T-helper 2 cell (primary cell): ENCODE measurements at places on chromosomes 6 and 20.

GRCh38 chr6:167735951-167736288 is 90.8 kb upstream of the AFDN start:
- DNase-seq: no peak

DNA sequence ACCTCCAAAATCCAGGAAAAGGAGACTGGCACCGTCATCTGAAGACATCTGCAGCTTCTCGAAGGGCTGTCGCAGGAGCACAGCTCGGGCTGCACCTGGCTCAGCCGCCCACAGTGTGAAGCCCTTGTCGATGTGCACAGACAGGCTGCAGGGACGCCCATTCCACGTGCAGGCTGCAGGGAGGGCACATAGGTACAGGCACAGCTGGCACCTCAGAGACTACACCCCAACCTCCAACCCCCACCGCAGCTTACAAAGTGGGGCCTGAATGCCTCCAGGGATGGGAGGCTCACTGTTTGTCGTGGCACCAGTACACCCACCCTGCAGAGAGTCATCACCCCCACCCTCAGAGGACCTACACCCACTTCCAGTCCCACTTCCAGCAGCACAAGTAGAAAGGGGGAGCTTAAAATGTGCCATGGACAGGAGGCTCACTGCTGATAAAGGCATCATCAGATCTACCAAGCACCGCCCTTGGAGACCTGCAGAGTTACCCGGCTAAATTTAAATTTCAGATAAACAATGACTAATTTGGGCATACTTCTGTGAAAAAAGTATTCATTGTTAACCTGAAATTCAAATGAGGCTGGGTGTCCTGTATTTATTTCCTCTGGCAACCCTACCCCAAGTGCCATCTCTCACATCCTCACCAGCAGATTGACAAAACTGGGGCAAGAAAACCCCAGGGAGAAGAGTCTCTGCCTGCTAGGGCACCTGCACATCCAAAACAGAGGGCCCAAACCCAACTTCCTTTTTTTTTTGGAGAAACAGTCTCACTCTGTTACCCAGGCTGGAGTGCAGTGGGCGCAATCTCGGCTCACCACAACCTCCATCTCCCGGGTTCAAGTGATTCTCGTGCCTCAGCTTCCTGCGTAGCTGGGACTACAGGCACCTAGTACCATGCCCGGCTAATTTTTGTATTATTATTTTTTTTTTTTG is 7.7 kb upstream of the CDK5RAP1 start:
- no peak for DNase-seq

- no peak for DNase-seq
These were observed 51.4 kb upstream of the BLCAP start for GRCh38 chr20:37579106-37579505.

DNA sequence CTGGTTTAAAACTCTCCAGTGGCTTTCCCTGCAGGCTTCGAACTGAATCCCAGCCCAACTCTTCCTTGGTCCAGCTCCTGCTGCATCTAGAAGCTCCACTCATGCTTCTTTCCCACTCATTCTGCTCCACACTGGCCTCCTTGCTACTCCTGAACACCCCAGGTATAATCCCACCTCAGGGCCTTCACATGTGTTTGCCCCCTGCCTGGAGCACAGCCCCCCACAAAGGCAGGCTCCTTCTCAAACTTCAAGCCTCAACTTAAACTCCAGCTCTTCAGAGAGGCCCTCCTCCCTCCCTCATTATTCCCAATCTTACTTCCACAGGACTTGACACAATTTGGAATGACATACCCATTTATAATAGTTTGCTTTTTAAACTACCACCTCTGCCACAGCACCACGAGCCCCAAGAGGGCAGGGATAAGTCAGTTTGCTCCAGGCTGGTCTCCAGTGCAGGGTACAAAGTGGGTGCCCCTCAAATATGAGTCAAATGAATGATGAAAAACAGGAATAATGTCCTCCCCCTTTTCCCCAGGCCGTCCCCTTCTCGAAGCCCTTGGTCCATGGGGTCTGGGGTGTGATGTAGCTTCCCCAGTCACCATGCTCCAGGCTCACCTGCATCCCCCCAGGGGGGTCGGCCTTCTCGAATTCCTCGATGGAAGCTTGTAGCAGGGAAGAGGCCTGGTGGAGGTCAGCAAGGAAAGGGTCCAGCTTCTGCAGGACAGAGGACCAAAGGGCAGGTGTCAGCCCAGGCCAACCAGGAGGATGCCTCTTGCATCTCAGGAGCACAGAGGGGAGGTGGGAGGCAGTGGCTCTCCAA is 37.4 kb downstream of the KIAA1755 start:
- no peak for DNase-seq

GRCh38 chr6:28207510-28208110 is 17.5 kb upstream of the ZSCAN9 start:
- no peak for DNase-seq

DNA sequence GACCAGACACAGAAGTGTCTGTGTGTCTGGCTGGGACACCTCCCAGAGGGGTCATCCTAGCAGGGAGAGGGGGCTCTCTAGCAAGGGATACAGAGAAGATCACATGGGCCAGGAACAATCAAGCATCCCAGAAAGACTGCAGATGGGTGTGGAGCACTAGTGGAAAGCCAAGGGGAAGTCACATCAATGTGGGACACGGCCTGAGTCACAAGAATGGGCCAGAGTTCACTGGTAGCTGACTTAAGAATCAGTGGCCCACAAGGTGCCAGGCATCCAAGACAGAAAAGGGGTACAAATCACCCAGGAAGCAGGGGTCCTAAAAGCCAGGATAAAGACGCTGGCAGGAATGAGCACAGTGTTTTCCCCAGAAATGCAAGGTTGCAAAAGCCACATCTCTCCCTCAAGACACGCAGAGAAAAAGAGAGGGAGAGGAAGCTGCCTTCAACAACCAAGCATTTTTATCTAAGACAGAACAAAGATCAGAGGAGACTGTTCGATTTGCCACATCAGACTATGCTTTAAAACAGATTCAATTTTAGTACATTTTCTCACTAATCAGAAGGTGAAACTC is 113.6 kb upstream of the DST start:
- no peak for DNase-seq

- no peak for DNase-seq
These were observed 93.4 kb downstream of the SLC22A23 start for GRCh38 chr6:3363296-3364025.

- DNase-seq: no peak
These were observed 263.0 kb downstream of the FOXC1 start for GRCh38 chr6:1872649-1873131.

DNA sequence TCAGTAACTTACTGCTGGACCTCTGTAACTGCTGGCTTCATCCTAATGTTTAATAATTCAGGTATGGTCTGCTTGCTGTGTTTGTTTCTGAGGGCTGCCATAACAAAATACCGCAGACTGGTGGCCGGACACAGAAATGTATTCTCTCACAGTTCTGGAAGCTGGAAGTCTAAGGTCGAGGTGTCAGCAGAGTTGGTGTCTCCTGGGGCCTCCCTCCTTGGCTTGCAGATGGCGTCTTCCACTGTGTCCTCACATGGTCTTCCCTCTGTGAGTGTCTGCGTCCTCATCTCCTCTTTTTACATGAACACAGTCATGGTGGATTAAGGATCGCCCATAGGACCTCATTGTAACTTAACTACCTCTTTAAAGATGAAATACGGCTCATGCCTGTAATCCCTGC is 389.7 kb upstream of the JARID2 start:
- no peak for DNase-seq

GRCh38 chr20:12715991-12716680 is 292.6 kb upstream of the SPTLC3 start:
- no peak for DNase-seq

DNA sequence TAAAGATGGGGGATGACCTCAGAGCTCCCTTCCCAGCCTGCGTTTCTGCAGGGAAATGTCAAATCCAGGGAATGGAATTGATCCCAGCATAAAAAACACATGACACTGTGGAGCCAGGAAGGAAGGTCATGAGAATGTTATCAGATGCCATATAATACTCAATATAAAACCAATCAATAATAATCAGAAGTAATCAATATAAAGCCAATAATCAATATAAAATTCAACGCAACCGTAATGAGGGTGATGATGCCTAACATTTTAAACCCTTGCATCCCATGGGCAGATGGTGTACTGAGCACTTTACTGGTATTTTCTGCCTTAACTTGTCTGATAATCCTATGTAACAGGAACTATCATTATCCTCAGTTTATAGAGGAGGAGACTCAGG is 30.1 kb upstream of the SULF2 start:
- DNase-seq: no peak

GRCh38 chr6:4645713-4646360 is 130.4 kb upstream of the CDYL start:
- no peak for DNase-seq

DNA sequence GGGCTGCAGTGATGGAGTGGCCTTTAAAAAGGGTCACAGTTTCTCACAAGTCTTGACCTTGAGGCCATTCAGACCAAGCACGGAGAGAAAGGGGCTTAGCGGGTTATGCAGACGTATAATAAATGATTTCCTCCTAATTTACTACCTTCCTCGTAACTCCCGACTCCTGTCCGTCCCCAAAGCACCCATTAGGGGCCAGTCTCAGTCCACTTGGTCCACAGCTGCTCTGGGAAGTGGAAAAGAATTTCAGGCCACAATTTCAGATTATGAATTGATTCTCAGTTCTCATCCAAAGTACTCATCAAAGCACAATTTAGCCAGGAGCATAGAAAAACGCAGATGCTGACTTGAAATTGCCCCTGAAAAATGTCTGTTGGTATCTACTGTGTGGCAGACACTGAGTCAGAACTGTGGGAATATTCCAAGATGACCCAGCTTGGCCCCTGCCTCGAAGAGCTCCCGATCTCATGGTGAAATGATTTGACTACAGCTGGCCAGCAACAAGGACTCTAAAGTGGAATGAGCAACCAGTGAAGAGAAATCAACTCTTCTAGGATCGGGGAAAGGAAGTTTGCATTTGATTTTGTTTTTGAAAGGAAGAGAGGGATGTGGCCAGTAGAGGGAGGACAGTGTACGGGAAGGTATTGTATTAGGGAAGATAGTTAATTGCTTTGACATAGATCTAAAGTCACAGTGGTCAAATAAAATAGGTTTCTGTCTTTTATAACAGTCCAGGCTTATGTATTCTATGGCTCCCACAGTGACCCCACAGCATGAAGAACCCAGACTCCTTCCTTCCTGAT is 15.2 kb upstream of the STK35 start:
- DNase-seq: no peak

DNA sequence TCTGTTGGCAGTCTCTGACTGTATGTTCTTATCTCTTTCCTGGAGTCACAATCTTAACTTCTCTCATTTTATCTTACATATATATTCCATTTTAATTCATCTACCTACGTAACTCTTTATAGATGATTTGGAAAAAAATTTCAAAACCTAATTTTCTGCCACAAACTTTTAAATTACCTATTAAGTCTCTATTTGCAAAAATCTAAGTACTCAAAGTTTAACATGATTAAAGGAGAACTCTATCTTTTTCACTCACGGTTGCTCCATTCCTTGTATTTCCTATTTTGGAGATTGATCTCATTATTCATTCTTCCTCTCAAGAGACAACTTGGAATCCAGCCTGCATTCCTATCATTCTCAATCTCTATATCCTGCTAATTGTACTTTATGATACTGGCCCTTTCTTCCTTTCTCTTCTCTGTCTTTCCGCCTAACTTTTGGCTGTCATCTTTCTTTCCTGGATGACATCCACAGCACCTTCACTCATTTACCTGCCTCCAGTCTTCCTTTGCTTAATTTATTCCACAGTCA is 1071.1 kb upstream of the CITED2 start:
- no peak for DNase-seq

GRCh38 chr6:52904562-52905279 is 4.8 kb downstream of the GSTA3 start:
- DNase-seq: no peak

GRCh38 chr6:141988954-141989705 is 143.6 kb upstream of the GJE1 start:
- no peak for DNase-seq

GRCh38 chr6:129842881-129843409 is 18.2 kb downstream of the TMEM244 start:
- DNase-seq: no peak

- no peak for DNase-seq
These were observed 11.6 kb downstream of the GMPR start for GRCh38 chr6:16249971-16250370.

- no peak for DNase-seq
These were observed 31.6 kb upstream of the LY86 start for GRCh38 chr6:6556738-6557503.

- peak; percentile 68 for DNase-seq
These were observed 38.8 kb downstream of the SRC start for GRCh38 chr20:37384683-37385174.

DNA sequence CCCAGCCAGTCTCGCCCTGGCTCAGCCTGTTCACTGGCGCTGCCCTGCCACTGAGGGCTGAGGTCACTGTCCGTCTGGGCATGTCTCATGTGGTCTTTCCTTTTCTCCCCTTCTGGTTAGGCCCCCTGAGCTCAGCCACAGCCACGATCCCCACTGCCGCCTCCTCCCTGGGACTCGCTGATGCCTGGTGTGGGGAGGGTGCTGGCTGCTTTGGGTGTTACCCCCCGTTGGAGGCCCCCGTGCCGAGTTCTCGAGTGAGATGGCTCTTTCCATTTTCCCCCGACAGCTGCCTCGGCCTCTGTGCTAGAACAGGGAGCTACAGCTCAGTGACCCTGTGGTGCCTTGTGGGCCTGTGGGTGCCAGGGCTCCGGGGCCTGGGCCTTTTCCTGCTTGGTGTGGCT is 14.9 kb upstream of the TCFL5 start:
- DNase-seq: no peak

GRCh38 chr6:157038610-157039009 is 261.4 kb downstream of the ARID1B start:
- no peak for DNase-seq

- DNase-seq: no peak
These were observed 124.8 kb upstream of the SLC2A12 start for GRCh38 chr6:134177236-134177635.

- DNase-seq: no peak
These were observed 292.7 kb downstream of the ESR1 start for GRCh38 chr6:152100183-152100618.

DNA sequence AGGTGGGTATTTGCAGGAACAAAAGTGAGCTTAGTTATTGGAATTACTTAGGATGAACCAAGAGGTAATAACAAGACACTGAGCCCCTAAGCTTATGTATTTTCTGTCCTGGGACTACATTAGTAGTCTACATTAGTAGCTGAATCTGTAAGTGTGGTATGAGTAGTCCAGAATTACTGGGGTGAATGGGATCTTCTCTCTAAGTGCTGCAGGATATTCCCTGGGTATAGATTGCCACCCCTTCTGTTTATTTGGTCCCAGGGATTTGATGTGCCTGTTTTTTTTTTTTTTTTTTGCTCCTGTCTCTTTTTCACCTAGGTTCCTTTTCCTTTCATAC is 5.9 kb downstream of the CD2AP start:
- no peak for DNase-seq

DNA sequence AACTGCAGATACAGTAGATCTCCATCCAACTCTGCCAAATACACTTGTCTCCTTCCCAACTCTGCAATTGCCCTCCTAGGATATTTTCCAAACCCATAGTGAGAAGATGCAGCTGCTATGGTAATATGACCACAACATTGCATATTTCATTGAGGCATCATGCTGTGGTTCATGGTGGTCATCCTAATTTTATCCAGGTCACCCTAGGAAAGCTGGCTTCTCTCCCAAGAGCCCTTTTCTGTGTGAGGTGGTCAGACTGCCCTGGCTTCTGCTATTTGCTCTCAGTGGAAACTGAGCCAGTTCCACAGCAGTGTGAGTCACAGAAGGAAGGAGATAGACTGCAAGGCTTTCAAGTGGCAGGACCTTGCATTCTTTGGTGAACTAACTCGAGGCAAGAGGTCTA is 5.5 kb downstream of the OGFRL1 start:
- no peak for DNase-seq

- no peak for DNase-seq
These were observed 131.9 kb upstream of the BACH2 start for GRCh38 chr6:90428514-90428913.
